NCI-H1092 (cell line): ENCODE measurements at places on chromosomes 13 and 19.

DNA sequence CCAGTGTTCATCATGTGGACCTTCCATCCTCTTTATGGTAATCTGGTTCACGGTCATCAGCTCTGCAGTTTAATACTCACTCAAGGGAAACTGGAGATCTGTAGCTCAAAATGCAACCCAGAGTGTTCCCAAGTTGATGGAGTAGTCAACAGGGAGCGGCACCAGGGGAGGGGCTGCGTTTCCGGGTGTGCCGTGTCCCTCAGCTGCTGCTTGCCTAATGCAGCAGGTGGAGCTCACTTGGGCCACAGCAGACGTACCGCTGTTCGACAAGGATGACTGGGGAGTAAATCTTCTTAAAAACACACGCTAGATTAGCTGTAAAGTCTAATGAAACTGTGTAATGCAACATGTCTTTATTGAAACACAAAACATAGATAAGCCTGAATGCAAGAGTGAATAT, 81.1 kb downstream of the TNFSF13B start:
- no peak for DNase-seq

GRCh38 chr13:112114391-112114790, 47.4 kb downstream of the SOX1 start:
- DNase-seq, result no peak

DNA sequence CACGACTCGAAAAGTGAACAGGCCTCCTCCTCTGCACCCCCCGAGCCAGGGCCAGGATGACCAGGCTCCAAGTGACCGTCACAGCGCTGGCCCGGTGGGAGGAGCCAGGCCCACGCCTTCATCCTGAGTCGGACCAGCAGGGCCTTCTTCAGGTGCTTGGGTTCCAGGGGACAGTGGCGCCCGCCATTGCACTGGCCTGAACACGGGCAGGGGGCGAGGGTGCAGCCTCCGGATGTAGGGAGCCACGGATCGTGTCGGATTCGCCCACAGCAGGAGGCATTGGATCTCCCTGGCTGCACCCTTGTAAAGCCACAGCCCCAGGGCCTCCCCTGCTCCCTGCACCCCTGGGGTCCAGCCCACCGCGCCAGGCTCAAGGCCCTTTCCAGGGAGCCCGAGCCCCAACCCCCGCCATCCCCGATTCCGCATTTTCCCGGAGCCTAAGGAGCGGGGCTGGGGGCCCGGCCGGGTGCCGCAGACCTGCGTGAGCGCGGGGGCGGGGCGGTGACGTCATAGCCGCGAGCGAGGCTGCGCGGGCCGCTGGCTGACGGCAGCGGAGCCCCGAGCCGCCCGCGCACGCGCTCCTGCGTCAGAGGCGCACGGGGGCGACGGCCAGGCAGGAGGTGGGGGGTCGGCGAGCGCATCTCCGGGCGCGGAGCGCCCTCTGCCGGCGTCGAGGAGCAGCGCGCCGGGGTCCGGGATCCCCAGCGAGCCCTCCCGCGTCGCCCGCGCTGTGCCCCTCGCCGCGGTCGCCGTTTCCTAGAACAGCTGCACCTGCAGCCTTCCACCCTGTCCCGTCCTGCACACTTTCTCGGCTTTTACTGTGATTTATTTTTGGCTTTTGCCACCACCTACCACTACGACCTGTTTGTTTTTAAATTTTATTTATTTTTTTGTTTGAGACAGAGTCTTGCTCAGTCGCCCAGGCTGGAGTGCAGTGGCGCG, 1.5 kb upstream of the ATP5F1D start:
- peak; percentile 85 for DNase-seq

DNA sequence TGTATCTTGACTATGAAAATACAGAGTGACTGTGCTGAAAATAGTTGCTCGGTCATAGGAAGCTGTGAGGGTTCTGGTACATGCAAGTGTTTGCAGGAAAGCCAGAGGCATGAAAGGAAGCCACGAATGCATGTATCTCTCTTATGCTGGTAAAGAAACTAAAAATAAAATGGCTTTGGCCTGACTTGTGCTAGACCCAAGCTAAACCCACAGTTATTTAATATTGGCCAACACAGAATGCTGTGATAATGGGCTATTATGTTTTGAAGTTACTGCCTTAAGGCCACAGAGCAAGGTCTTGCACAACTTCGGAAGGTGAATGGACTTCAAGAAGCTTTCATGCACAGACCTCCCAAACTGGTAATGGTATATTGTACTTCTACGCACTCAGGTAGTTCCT, 518.2 kb upstream of the HTR2A start:
- DNase-seq, result no peak

DNA sequence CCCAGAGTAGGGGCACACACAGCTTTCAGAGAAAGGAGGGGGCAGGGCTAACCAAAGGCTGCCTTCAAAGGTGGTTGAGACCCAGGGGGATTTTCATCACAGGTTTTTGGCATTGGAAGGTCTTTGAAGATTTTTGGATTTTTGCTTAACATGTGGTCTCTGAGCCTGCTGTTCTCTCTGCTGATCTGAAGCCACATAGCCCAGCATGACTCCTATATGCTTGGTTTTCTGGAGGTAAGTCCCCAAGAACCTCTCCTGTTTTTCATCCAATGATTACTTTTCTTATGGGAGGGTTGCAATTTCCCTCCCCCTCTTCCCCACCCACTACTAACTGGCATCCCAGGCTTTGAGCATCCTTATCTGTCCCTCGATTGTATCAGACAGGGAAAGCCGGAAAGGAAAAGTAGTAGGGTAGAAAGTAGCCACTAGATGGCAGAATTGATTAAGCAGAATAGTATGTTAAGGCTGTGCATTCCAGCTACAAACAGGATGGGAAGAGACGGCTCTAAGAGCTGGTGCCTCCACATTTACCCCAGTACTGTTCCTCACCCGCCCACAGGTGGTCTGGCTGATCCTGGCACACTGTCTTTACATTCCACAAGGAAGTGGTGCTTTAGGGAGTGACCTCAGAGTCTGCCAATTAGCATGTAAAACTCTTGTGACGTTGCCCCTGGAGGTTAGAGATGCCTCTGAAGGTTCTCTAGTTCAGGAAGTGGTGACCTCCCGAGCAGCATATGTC, 218.9 kb upstream of the EDNRB start:
- DNase-seq, result peak; percentile 76

- DNase-seq, result no peak
These were observed 87.6 kb upstream of the SLC15A1 start for GRCh38 chr13:98839856-98840769.

DNA sequence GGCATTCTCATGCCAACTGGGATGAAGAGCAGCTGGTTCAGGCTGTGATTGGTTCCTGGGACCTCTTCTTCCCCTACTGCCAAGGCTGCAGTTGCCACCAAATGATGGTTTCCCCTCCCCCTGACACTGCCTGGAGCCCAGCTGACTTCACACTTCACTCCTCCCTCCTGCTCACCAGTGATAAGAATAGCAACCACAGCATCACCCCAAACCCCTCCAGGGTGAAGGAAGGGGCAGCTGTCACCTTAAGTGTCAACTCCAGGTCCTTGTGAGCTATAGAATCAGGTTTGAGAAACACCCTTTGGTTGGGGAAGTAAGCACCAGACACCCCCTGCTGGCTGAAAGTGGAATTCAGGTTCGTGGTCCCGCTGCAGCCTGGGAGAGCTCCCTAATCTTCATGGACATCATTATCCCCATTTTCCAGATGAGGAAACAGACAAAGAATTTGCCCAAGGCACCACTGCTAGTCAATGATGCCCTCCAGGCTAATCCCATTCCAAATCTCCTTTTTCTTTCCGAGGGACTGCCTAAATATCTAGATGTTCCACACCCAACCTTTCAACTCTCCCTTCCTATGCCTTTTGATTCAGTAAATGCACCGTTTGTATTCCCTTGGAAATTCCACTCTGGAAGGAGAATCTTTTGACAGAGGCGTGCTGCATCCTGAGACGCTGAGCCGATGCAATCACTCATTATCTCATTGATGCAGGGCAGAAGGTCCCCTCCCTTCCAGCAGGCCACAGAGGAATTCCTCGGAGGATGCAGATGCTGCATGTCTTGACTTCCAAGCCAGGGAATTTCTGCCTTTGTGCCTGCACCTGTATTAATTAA, 50.6 kb upstream of the UQCRFS1 start:
- DNase-seq, result peak; percentile 35

DNA sequence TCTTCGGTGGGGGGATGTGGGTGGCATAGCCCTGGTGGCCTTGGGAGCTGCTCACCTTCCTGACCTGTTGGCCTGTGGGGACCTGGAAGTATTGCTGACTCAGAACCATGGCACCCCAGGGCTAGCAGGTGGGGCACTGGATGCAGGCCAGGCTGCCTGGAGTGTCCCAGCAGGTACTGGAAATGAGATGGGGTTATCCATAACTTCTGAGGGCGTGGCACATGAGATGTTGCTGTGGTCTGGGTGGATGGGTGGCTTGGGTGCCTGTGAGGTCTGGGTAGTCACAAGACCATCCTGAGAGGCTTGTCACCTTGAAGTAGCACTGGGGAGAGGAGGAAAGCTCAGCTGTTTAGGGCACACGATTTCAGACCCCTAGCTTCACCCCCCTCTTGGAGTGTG, 636 bp upstream of the RNF225 start:
- DNase-seq, result no peak

DNA sequence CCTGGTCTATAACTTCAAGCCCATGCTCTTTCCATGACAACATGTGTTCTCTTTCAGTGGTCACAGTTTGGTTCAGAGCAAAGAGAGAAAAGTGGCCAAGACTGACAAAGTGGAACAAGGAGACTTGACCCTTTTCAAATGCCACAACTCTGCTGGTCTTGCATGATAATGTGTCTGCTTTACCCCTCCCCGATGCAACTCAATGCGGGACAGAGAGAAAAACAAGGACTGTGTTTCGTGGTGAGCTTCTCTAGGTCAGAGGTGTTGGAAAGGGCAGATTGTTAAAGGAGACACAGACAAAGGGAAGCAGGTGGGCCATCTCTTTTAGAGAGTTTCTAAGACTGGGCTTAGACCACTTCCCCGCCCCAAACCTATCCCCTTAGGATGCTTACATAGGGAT, 61.6 kb upstream of the SERTM1 start:
- no peak for DNase-seq

DNA sequence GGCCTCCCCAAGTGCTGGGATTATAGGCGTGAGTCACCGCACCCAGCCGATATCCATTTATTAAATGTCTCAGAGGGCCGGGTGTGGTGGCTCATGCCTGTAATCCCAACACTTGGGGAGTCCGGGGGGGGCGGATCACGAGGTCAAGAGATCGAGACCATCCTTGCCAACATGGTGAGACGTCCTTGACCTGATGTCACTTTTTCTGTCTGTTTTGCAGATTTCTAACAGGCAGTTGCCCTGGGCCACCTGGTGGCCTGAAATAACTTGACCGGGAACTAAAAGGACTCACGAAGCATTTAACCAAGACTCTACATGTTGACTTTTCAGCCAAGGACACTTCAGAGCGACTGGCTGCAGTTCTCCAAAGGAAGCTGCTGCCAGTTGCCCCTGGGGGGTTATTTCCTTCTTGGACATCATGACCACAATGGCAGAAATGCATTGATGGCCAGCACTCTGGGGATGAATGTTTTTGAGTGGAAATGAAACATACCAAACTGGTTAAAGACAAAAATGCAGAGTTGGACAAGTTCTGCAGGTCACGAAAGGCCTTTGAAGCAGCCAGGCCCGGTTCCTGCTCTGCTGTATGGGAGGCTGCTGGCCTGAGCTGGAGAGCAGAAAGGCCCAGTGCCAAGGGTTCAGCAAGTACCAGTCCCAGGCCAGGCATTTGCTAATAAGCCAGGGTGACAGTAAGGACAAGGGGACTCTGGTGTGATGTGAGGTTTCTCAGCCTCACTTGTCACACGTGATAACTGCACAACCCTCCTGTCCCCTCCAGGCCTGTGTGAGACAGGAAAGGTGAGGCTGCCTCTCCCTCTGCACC, 8.3 kb downstream of the ZNF837 start:
- no peak for DNase-seq

DNA sequence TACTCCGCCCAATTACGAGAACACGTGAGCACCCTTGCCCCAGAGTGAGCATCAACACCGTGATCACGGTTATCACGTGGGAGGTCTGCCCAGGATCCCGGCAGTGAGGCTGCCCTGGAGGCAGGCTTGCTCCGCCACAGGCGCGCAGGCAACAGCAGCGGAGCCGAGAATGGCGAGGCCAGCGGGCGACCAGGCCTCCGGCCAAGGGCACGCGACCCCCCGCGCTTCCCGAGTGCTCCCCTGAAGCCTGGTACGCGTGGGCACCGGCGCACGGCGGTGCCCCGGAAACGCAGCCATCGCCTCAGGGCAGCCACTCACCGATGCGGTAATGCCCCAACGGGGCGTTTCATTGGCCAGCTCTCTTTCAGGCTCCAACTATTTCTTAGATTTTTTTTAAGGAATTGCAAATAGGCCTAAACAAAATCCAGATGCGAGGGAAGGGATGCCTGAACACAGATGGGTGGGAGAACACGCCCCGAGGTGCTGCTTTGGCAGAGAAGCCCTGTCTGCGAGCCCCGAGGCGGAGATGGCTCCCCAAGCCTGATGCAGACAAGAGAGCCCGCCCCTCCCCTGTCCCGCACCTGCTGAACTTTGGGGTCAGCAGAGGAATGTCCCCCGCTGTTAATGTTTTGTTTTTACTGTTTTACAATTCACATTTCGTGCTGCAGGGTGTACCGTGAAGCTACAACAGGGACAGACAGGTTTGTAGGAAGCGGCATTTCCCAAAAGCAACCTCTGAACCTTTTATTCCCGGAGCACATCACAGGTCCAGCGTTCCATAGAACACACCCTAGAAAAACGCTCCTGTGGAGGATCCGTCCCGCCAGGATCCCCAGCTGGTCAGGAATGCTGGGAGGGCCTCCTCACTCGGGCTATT, 132.7 kb downstream of the ZDHHC20 start:
- no peak for DNase-seq

- no peak for DNase-seq
These were observed 25.4 kb downstream of the POP4 start for GRCh38 chr19:29631450-29631849.

DNA sequence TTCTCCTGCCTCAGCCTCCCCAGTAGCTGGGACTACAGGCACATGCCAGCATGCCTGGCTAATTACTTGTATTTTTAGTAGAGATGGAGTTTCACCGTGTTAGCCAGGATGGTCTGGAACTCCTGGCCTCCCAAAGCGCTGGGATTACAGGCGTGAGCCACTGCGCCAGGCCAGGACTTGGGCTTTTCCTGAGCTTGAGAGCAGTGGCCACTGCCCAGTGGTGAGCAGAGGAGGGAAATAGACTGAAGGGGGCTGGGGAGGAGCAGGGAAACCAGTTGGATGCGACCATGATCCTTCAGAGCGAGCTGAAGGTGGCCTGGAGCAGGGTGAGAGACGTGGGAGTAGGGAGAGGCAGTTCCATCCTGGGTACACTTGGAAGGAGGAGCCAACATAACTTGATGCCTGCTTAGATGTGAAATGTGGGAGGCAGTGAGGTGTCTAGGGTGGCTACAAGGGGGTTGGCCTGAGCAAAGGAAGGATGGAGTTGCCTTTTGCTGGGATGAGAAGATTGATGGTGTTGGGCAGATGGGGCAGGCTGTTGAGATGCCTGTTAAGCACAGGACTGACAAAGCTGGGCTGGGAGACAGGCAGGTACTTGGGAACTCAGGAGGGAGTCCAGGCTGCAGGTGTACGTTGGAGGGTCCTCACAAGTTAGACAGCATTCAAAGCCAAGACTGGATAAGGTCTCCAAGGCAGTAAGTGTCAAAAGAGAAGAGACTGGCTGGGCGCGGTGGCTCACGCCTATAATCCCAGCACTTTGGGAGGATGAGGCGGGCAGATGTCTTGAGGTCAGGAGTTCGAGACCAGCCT, 31.8 kb downstream of the KCTD15 start:
- DNase-seq, result no peak

- no peak for DNase-seq
These were observed 327.4 kb upstream of the ZNF507 start for GRCh38 chr19:32018014-32018413.
